ENCODE measurements at places on chromosomes 1 and 21.

- no peak for DNase-seq
Measured at GRCh38 chr1:182301026-182301436, 90.6 kb downstream of the GLUL start.

- DNase-seq = no peak
Measured at GRCh38 chr1:203263496-203263895, 34.0 kb upstream of the CHIT1 start.

DNA sequence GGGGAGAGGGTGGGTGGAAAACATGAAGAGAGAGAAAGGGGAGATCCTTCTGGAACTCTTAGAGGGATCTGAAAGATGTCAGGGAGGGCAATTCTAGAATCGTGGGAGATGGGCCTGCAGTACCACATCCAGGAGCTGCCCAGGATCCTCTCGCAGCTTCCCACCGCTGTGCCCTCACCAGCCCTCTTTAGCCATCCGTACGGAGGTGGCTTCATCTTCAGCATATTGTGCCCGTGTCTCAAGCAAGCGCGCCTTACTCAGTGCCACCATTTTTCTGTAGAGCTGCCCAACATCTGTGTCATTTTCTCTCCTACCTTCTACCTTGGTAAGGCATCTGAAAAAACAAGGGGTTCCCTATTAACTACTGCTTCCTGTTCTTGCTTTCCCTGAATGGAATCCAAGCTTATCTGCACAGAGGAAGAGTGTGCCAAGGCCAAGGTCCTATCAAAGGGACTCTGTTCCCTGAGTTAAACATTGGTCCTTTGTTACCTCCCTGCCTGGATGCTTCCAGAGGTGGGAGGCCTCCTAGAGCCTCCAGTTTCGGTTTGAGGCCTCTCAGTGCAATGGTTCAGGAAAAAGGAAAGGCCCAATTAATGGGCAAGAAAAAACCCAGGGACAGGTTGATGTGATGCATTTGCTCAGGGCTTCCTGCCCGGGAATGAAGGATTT, 23.2 kb downstream of the C1orf116 start:
- no peak for DNase-seq

DNA sequence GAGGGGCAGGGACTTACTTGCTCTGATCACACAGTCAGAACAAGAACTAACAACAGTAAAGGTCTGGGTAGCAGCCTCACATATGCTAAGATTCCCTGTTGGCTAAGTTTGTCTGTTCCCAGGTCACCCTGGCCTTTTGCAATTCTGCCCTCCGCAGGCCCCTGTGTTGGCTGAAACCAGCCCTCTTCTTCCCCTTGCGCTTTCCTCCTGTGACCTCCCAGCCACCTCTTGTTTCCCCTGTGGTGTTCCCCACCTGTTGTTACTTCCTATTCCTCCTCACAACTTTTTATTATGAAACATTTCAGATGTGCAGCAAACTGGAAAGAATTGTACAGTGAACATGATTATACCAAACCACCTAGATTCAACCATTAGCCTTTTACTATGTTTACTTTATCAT, 23.4 kb downstream of the MAPKAPK2 start:
- no peak for DNase-seq

DNA sequence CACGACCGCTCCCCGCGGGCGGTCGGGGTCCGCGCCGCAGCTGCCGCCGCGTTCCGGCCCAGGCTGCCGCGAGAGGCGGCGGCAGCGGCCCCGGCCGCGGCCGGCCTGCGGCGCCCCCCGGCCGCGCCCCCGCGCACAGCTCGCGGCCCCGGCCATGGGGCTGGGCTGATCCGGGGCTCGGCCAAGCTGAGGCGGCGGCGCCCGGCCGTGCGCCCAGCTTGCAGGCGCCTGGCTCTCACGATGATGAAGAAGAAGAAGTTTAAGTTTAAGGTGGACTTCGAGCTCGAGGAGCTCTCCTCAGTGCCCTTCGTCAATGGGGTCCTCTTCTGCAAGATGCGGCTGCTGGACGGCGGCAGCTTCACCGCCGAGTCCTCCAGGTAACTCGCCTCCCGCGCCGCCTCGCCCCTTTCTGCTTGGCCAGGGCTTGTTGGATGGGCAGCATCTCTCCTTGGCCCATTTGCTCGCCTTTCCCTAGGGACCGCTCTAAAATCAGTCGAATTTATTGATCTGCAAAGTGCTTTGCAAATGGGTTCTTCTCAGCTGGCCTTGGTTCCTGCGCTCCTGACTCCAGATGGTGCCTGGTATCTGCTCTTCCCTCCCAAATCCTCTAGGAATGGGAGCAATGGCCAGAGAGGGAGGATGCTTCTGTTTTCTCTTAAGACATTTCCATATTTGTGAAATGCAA, 431 bp downstream of the EEIG2 start:
- no peak for DNase-seq

- DNase-seq = no peak
Measured at GRCh38 chr1:160708801-160709200, 2.8 kb downstream of the CD48 start.

DNA sequence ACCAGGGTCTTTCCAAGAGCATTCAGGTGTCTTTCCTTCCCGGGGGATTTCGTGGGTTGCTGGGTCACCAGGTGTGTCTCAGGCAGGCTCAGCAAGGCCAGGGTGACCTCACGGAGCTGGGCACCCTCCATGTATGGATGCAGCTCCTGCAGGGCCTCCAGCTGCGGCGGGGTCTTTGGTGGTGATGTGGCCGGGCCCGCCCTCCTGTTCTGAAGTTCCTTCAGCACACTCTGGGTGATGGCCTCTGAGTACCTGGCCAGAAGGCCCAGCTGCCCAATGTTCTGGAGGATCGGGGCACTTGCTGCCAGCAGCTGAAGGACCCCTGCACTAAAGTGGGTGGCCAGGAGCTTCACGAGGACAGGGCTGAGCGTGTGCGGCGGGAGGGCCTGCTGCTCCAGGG, 45.5 kb downstream of the URB1 start:
- no peak for DNase-seq

DNA sequence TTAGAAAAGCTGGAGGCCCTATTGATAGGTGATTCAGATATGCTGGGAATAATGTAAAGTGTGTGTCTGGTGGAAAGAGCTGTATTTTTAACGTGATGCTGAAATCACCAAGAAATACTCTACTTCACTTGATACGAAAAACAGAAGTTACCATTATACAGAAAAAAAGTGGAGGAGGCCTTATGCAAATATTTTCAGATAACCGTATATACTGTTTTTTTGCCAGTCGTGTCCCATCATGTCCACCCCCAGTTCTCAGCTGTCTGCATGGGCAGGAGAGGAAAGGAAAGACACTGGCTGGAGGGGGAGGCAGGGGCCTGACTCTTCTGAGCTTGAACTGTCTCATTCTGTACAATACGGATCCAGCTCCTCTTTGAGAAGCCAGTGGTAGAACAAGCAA, 51.1 kb downstream of the KCNJ6 start:
- DNase-seq = no peak

GRCh38 chr1:121483961-121484424, 299.2 kb downstream of the SRGAP2C start:
- DNase-seq = no peak

- no peak for DNase-seq
Measured at GRCh38 chr21:42151148-42151947, 67.6 kb upstream of the ABCG1 start.

DNA sequence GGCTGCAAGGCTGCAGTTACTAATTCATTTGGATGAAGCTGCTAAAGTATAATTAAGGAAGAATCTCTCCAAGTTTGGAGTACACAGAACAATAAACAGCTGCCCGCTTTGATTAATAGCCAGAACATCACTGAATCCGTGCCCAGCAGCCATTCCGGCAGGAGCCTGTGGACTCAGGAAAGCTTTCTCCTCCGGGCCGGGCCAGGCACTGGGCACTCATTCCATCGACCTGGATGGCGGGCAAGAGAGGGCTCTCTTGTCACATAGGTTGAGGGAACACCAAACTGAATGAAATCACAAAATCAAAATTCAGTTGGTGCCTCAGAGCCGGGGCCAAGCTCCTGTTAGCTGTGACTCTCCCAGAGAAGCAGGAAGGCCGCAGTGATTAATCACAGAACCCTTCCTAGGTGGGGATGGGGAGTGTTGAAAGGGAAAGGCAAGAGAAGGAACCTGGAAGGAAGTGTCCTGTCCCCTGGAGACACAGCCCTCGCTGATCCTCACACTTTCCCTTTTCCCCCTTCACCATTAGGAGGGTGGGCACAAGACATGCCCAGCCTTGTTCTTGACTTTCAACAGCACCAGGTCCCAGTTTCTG, 306.7 kb downstream of the NPHP4 start:
- no peak for DNase-seq

GRCh38 chr1:173920861-173921260, 3.7 kb upstream of the SERPINC1 start:
- no peak for DNase-seq

Measured in NCI-H2107 (cell line).